ENCODE measurements at places on chromosomes 6 and 20. TPM values are rescaled to one million over a fixed set of nuclear protein-coding genes. Genes with fewer than 3 reads are reported as not detected.

The GLP1R gene
- total RNA-seq, result 11.6 TPM

The PPP1R14C gene
- total RNA-seq, result 123 TPM

The SRSF12 gene
- 0.07 TPM for total RNA-seq

The ENPP5 gene
- 3.2 TPM for total RNA-seq

The GINS1 gene
- total RNA-seq, result 0.94 TPM

The RAET1L gene
- total RNA-seq, result not detected
